ENCODE measurements at places on chromosomes 3 and 15.

DNA sequence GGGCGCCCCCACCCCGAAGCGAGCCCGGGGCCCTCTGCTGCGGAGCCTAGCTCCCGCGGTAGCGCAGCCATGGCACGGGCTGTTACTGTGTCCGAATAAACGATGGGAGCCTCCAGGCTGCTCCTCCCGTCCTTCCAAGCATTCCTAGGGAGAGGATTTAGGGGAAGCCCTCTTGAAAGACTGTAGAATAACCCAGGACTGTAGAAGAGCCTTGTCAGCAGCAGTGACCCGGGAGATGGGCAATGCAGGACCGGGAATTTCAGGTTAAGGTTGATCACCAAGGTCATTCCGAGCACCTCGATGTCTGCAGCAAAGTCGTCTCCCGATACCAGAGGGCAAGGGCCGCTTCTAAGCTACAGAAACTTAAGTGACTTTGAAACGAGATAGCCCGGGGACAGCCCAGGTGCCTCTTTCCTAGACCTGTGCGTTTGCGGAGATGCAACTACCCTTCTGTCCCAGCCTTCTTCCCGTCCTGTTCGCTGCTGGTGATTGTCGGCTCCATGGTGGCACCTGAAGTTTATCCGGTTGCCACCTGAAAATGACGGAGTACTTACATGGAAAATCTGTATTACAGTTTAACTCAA lies 753 bp upstream of the MYO5A start:
- DNase-seq: peak; percentile 11

- DNase-seq: no peak
Observed at GRCh38 chr3:185251272-185251671, 2.6 kb downstream of the EHHADH start.

- no peak for DNase-seq
Observed at GRCh38 chr3:116118475-116119169, 326.7 kb downstream of the LSAMP start.

DNA sequence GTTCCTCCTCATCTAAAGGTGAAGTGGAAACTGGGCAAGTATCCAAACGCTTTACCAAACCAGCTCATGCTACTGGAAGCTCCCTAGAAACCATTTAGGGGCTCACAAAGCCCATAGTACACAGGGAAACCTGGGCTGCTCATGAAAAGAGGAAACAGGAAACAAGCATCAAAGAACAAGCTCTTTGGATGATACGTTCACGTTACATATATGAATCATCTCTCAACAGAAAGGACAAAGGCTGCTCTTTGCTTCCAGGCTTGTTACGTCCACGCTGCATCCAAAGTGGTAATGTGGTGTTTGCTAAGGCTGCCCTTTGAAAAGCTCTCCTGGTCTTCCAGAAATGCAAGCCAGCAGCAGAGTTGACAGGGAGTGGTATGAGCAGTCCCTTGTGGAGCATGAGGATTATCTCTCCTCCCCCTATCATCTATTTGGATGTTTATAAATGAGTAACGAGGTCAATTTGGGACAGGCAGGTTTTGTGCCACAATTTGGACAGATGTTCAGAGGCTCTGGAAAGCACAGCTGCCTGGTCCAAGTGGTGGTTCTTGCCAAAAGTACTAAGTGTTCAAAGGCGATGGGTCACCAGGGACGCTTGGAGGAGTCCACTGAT lies 98.0 kb upstream of the RORA start:
- DNase-seq: no peak

DNA sequence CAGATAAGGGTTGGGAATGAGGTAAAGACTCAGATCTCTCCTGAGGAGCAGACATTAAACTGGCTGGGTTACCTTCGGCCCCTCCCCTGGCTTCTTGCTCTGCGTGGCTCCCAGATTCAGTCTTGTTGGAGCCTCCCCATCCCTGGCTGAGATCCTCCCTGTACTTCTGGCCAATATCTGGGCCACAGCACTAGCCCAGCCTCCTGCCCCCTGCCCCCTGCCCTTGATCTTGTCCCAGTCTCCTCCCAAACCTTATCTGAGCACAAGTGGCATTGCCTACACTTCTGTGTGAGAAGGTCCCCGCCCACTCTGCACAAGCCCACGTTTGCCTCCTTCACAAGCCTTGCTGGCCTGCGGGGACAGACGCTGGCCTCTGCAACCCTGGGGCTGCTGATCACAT lies 16.8 kb downstream of the PLA2G4F start:
- no peak for DNase-seq

DNA sequence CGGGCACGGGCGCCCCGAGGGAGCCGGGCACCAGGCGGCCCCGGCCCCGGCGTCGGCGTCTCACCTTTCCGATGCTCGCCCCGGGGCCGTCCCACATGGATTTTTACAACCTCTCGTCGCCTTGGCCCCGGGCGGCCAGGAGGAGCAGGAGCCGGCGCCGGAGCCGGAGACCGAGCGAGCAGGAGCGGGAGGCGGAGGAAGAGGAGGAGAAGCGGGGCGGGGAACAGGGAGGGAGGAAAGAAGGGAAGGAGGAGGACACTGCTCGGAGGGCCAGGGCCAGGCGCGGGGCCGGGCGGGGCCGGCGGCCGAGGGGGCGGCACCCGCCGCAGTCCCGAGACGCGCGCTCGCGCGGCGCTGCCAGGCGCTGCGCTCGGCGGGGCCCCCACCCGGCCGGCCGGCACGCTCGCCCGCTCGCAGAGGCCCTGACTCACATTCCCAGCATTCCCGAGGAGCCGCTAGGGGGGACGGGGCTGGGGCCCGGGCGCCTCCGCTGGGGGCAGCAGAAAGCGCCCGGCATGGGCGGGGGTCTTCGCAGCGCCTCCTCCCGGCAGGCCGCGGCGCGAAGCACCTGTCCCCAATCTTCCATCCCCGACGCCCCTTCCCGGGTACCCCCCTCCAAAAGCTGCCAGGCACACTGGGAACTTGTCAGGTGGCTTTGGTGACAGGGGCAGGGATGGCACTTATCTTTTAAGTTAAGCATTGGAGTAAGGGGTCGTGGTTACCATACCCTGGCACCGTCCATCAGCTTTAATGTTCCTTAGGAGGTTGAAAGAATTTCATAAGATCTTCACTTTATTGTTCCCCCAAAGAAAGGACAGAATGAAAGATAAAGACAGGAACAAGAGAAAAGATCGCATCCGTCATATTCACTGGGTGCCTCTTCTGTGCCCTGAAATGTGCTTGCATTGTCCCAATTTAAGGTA lies at the start of gene ERC2:
Gene ERC2 (minus strand): TSS at position 284 of the 923 bp plus-strand sequence.
- DNase-seq: no peak

DNA sequence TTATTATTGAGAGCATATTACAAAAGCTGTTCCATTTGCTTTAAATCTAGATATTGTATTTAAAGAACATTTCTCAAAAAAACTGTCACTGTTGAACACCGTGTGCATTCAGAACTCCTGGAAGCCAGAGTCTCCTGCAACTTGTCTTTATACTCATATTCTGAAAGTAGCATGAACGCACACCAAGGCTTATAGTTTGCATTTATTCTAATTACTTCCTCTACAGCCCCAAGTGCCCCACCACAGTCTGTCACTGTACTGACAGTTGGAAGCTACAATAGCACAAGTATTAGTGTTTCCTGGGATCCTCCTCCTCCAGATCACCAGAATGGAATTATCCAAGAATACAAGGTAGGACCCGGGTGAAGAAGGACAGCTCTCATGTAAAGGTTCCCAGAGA lies 537.4 kb downstream of the ROBO2 start:
- no peak for DNase-seq

DNA sequence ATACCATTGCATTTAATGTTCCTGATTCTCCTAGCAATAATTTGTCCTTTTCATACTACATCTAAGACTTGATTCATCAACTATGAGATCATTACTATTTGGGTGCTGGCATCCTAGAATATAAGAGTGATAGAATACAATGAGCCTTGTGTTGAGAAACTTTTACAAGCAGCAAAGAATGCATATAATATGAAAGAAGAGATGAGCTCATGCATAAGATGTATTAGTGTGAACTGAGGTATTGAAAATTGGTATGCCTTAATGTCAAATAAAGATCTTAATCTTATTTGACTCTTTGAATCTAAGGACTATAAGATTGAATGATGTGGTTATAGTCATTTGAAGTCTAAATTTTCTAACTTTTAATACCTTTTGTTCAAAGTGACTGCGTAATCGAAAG lies 220.0 kb upstream of the ARHGEF26 start:
- no peak for DNase-seq

GRCh38 chr3:55879901-55880331 lies 392.8 kb upstream of the WNT5A start:
- DNase-seq: no peak

- no peak for DNase-seq
Observed at GRCh38 chr3:35664460-35664919, 25.2 kb downstream of the ARPP21 start.

DNA sequence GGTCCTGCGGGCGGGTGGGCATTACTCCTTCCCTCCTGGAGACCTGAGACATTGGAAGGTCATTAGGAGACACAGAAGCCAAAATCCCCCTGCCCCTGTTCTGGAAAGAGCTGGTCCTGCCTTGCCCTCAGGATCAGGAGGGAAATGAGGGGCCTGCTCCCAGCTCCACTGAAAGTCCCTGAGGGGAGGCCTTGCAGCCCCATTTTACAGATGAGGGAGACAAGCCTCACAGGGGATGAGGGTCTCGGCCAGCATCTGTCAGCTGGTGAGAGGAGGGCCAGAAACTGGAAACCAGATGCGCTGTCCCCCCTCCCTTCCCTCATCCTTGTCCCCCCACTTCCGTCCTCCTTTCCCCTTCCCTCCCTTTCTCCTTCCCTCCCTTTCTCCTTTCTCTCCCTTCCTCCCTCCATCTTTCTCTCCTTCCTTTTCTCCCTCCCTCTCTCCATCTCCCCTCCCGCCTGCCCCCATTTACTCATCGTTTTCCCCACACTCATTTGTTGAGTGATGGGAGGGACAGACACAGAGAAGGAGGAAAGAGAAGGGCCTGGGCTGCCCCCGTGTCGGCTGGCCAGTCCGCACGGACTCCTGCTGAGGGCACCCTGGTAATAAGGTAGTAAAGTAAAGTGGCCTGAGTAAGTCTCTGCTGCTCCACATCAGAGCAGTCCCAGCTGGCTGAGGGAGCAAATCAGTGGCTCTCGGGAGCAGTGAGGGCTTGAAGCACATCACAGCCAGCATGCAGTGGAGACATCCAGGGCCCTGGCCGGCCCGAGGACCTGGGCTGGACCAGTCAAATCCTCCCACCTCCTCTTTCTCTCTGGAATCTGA lies 112.4 kb upstream of the ALDH1A3 start:
- no peak for DNase-seq

DNA sequence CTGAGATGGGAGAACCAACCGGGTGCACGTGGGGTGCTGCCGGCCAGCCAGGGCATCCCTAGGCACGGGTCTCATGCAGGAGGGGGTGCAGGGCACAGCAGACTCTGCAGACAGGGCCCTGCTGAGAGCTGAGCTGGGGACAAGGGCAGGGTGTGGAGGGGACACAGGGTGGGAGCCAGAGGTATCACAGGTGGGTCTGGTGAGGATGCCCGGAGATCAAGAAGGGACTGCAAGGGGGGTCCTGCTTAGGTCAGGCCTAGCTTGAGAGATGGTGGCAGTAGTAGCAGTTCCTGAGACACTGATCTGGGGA lies 39.5 kb upstream of the PRR23E start:
- no peak for DNase-seq

DNA sequence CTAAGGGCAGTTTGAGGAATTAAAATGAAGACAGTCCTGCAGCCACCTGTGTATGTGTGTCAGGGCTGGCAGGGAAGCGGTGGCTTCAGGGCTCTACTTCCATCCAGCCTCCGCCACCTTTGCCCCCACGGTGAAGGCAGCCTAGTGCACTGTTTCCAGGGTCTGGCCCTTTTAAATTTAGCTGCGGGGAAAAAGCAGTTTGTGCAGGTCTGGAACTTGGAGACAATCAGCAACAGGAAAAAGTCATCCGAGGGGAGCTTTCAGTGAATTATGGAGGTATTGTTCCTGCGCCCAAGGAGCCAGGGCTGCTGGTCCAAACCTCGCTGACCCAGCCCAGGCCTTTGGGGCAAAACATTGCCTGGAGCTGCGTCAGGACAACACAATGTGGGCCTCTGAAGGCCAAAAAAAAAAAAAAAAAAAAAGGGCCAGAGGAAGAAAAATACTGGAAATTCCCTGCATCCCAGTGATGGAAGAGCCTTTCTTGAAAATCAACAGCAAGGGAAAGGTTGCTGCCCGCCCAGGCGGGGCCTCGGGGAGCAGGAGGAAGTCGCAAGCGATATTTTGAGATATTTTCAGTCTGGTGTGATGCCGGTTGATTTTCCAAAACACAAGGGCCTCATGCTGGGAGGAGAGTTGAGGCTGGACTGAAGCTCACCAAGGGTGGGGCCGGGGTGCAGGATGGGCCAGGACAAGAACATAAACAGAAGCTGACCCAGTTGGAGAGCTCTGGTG lies 25.5 kb upstream of the FGD5 start:
- DNase-seq: no peak

GRCh38 chr3:167785790-167786189 lies 50.3 kb downstream of the SERPINI1 start:
- no peak for DNase-seq

DNA sequence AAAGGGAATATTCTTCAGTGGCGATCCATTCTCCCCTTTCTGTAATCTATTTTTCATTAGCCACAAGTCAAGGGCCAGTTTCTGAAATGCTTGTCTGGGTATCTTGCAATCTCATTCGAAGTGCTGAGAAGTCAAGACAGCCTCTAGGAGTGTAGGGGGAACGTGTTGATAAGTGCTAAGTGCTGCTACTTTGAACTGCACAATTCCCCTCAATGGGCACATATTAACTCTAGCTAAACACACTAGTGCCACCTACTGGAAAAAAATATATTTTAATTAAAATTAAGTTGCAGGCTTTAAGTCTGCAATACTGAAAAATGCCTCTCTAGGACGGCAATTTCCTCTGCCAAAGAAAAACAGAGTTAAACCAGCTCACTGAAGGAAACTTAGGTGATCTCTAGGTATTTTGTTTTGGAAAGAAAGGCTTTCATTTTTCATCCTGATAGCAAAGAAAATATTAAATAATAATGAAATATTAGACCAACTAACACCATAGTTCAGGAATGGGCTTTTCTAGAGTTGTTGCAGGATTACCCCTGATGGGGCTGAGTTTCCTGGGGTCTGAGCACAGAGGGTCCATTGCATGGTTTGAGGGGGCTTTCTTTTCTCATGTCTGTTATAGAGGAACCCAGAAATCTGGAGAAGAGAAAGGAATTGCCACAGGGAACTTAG lies 181.9 kb upstream of the KBTBD8 start:
- DNase-seq: peak; percentile 67

Measured in CD4-positive, CD25-positive, alpha-beta regulatory T cell (primary cell).